ENCODE measurements at places on chromosomes 4 and X.

DNA sequence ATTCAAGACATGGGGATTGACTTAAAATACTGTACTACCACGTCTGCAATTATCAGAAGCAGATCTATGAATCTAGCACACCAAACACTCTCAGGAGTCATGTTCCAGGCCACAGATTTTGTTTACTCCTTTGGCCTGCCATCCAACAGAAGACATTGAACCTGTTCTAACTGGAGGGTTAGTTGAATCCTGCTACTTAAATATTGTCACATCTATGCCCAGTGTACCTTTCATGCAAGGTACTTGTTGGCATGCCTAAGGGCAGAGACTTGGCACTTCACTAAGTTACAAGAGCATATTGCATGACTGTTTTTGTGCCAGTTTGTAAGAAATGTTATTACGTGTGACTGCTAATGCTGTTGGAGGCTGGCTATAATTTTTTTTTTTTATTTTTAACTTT lies 126.9 kb upstream of the BCOR start:
- DNase-seq: no peak

- no peak for DNase-seq
These were observed at the start of gene TMEM156 for GRCh38 chr4:39032218-39033085. Gene TMEM156 (minus strand): TSS chr4:39032409. CDS start chr4:39032313, 96 bp downstream.

DNA sequence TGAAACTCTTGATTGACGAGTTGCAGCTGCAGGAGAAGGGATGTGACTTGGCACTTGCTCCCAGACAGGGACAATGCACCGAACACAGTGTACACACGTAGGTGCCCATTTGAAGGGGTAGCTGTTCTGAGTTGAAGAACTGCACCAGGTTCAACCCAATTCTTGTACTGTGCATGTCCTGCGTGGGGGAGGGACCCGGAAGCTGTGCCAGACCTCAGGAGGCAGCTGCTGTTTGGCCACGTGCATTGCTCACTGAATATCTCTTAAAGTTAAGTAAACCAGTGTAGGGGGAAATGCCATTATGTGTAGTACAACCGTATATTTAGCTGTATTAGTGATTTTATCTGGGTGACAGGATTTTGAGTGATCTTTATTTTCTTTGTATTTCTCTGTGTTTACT lies 12.0 kb upstream of the RBBP7 start:
- no peak for DNase-seq

- DNase-seq: no peak
These were observed 63.9 kb downstream of the PLS3 start for GRCh38 chrX:115624916-115625315.

- no peak for DNase-seq
These were observed 52.2 kb downstream of the PRDM5 start for GRCh38 chr4:120870279-120870673.

GRCh38 chrX:110178179-110178865 lies 139.6 kb downstream of the AMMECR1 start:
- no peak for DNase-seq

DNA sequence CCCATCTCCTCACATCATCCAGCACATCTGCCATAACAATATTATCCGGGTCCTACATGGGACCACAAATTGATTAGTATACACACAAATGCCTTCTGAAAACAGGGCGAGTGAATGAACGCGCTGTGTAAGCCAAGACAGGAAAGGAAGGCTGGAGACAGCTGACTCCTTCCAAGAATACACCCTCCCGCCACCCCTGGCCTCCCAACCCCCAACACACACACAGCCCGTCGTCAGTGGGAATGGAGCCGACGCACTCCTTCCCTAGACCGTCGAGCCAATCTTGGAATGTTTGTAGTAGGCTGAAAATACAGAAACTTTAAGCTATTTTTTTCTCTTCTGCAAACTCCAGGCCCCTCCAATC lies 319 bp upstream of the MAGEH1 start:
- no peak for DNase-seq

DNA sequence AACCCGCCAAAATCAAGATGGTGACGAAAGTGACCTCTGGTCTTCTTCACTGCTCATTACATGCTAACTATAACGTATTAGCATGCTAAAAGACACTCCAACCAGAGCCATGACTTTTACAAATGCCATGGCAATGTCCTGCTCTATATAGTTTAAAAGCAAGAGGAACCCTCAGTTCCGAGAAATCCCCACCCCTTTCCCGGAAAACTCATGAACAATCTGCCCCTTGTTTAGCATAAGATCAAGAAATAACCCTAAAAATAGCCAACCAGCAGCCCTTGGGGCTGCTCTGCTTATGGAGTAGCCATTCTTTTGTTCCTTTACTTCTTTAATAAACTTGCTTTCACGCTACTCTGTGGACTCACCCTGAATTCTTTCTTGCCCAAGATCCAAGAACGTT lies 463.5 kb upstream of the FAM241A start:
- DNase-seq: no peak

GRCh38 chr4:25446611-25447010 lies 69.5 kb downstream of the ANAPC4 start:
- no peak for DNase-seq

DNA sequence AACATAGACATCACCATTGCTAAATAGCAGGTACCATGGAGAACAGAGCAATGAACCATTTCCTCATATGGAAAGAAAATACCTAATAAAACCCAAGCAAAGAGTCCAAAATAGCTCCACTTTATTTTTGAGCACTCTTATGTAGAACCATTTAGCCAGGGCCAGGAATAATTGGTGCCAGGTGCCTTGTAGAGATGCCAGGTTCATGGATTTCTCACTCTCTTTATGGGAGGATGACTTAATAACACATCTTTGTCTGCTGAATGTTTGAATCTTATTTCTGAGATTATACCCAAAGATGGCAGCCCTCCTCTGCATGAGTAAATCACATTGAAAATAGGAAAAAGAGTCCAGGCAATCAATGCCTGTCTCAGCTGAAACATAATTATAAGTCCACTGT lies 212.3 kb upstream of the SFRP2 start:
- no peak for DNase-seq

GRCh38 chr4:90958256-90958895 lies 831.2 kb downstream of the CCSER1 start:
- no peak for DNase-seq

DNA sequence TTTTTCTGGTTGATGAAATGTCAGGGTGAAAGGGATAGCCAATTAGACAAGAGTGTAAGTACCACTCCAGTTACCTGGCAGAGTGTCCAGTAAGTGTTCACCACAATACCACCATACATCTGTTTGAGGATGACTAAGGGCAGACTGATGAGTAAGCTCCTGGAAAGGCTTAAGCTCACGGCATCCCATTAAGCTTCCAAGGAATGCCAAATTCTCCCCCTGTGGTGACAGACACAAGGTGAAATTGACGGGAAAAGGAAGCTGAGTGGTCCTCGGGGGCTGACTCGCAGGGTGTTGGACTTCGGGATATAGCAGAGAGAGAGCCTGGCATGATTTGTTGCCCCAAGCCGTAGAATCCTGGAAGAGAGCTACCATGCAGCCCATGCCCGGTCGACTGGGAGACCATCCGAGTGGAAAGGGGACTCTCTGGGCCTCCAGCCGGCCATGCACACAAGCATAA lies 7.6 kb upstream of the BST1 start:
- DNase-seq: peak; percentile 73

GRCh38 chr4:3375688-3376087 lies 66.1 kb upstream of the HGFAC start:
- peak; percentile 25 for DNase-seq

DNA sequence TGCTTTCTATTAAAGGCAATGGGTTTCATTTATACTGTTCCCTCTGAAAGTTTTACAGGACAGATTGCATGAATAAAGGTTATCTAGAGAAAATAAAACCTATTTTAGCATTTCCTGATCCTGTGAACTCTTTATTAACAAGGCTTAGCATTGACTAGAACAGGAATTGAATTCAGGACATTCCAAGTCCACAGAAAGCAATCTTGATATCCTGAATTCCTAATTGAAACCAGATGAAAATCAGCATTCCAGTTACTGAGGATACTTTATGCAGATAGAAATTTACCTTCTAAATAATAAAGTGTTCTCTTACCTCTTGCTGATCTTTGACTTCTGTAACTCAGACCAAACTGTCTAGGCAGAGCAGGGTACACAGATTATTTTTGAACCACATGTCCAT lies 151.4 kb downstream of the ZNF518B start:
- DNase-seq: no peak

DNA sequence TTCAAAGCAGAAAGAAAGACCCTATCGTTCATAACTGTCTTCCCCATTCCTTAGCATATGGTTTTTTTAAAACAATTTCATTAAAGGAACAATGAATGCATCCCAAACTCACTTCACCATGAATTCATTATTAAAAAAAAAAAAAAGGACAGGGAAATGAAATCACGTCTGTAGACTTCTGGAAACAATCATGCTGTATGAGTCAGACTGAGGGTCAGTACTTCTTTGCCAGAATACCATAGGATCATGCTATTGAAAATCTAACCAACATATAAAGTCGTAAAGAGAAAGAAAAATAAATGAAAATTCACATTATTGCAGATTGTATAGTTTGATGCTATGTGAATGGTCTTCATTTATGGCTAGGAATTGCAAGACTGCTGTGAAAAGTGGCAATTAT lies 144.4 kb downstream of the PCDH18 start:
- no peak for DNase-seq

DNA sequence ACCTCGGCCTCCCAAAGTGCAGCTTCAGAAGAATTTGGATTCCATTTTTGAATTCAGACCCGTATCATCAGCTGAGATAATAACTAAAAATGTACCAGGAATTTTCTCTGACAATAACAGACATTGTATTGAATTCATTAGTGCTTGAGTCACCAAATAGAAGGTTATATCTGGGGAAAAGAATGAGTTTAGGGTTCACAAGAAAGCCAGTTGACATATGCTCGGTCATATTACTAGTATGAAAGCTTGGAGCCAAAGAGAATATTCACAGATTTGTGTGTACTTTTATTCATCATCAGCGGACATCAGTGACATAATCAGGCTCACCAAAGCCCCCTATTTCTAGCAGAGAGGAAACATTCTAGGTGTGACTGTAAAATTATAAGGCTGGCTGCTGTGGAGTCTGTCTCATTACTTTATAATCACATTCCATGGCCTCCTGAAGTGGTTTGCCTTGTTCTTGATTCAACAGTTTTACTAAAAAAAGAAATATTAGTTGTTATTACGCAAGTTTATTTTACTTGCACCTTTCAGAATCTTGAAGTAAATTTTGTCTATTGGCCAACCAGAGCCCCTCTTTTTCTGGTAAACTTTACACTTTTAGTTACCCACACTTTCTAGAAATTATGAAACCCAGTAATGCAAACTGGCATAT lies 14.6 kb upstream of the DCTD start:
- DNase-seq: no peak

- DNase-seq: no peak
These were observed 357.1 kb upstream of the KLHL4 start for GRCh38 chrX:87160435-87161010.

- DNase-seq: no peak
These were observed 508.6 kb upstream of the EPHA5 start for GRCh38 chr4:66178906-66179305.

GRCh38 chr4:40285692-40286091 lies 49.4 kb upstream of the CHRNA9 start:
- no peak for DNase-seq
